ENCODE measurements at places on chromosomes 11 and 22.
A peak's percentile ranks its signal among the peaks of the same experiment; 100 is the strongest.

- DNase-seq: no peak
Measured at GRCh38 chr11:92304271-92304670, 79.7 kb downstream of the FAT3 start.

DNA sequence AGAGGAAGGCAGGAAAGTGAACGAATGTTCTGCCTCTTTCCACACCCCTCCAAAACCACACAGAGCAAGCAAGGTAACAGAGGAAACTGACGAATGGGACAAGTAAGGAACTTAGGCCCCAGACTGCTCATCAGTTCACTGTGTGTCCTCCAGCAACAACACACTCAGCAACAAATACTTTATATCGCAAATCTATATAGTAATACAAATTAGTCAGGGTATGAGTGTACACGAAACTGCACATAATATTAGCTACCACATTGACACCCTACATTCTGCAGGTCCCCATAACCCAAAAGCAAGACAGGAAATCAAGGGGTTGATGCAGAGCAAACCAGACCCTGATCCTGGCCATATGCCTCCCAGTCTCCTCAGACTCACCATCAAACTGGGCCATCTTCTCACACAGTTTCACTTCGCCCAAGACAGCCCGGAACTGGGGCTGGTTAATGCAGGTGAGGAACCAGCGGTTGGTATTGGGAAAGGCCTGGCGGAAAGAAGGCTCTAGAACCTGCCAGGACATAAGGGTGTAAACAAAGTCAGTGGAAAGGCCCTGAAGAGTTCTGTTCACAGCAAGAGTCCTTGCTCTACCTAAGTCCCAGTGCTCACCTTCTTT is 6.6 kb downstream of the EEF1G start:
- DNase-seq: no peak

GRCh38 chr22:29138556-29139305 is 65.9 kb downstream of the KREMEN1 start:
- no peak for DNase-seq

GRCh38 chr22:30167296-30167695 is 79.3 kb downstream of the LIF start:
- DNase-seq: no peak

- no peak for DNase-seq
Measured at GRCh38 chr11:119626197-119626841, 102.7 kb downstream of the NECTIN1 start.

DNA sequence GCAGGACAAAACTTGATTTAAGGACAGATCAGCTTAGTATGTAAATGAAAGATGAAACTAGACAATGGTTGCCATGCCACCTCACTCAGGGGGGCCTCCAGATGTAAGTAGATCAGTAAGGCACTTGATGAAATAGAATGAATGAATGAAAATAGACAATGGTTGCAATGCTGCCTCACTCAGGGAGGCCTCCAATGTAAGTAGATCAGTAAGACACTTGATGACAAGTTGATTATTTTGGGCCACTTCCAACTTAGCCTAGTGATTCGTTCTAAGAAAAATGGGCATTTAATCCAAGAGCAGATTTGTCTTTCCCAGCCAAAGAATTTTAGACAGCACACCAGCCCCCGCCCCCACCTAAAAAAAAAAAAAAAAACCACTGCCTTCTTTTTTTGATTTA is 19.2 kb upstream of the SLC5A12 start:
- no peak for DNase-seq

DNA sequence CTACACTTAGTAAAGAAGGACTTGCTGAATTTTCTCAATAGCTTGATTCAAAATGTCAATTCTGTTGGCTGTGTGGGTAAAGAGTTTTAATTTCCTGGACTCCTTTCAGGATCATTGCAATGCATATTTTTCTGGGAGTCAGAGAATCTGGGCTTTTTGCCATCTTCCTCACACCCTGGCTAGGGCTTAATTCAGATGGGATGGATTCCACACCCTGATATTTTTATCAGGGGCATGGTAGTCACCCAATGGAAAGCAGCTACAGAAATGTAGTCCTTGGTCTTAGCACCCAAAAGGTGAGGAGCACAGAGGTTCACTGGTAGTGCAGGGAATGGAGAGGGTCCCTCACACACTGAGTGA is 79.3 kb downstream of the SGSM3 start:
- no peak for DNase-seq

- DNase-seq: no peak
Measured at GRCh38 chr11:105056446-105056845, 11.3 kb upstream of the CARD16 start.

- DNase-seq: no peak
Measured at GRCh38 chr11:1491379-1491778, 4.8 kb upstream of the MOB2 start.

- DNase-seq: no peak
Measured at GRCh38 chr22:45933506-45934167, 43.3 kb downstream of the WNT7B start.

GRCh38 chr11:32421992-32422391 is 13.3 kb downstream of the WT1 start:
- no peak for DNase-seq

DNA sequence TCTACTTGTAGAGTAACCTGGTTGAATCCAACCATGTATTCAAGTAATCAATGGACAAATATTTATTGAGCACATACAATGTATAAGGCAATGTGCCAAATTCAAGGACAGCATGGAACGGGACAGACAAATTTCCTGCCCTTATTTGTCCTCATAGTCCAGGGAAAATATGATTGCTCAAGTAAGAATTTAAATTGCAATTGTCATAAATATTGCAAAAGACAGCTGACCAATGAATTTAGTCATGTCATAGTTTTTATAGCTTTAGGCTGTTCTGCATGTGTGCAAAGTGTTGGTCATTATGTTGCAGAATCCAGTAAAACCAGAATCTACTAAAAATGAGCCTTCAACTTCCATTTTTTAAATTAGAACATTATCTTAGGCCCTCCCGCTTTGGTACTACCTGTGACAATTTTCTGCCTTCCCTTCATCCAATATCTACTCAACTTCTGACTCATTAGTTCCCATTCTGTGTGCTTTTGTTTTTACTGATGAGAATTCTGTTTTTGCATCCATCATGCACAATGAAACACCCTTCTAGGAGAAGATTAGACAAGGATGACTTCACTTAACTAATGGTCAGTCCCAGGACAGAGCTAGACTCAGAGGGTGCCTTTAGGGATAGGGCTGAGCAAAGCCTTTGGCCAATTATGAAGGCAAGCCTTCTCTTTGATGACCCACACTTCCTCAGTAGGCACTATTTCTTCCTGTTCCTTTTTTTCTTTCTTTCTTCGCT is 45.8 kb upstream of the FIBIN start:
- no peak for DNase-seq

GRCh38 chr11:87840786-87841185 is 334.5 kb downstream of the RAB38 start:
- DNase-seq: no peak

- DNase-seq: no peak
Measured at GRCh38 chr11:60204922-60205321, 22.0 kb upstream of the MS4A6A start.

- no peak for DNase-seq
Measured at GRCh38 chr11:87260811-87261210, 223.1 kb downstream of the TMEM135 start.

- no peak for DNase-seq
Measured at GRCh38 chr22:30021338-30021737, 58.9 kb upstream of the HORMAD2 start.

- DNase-seq: peak; percentile 35
Measured at GRCh38 chr11:73760135-73760678, 667 bp downstream of the RAB6A start.

DNA sequence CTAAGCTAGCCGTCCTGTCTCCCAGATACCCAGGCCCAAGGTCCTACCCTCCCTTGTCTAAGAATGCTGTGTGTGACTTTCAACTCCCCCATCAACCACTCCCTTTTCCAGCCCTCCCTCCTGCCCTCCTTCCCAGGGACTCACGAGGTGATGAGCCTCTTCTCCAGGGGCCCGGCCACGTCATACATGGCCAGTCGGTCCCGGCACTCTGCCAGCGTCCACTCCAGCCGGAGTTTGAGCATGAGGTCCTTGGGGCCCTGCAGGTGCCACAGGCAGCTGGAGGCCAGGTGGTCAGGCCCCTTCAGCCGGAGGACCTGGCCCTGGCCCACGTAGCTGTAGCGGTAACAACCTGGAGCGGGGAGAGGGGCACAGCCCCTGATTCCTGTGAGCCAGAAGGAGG is 20.1 kb downstream of the TMPRSS6 start:
- no peak for DNase-seq

DNA sequence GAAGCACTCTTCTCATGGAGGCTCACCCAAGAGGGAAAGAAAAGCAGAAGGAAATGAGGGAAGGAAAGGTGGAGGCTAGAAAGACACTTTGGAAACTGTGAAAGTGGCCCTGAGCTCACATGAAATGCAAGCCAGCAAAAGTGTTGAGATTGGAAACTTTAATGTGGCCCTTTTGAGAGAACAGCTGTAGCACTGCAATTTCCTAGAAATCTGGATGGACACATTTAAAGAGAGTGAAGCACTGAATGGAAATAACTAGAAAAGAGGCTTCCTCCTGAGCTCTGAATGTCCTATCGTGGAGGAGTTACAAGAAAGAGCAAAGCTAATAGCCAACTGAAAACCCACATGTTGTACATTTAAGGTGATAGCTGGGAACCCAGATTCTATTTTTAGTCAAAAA is 56.0 kb downstream of the LIF start:
- DNase-seq: no peak

GRCh38 chr11:133172349-133172748 is 360.0 kb downstream of the OPCML start:
- no peak for DNase-seq

GRCh38 chr11:128908391-128909246 is 17.5 kb downstream of the KCNJ5 start:
- DNase-seq: peak; percentile 69

DNA sequence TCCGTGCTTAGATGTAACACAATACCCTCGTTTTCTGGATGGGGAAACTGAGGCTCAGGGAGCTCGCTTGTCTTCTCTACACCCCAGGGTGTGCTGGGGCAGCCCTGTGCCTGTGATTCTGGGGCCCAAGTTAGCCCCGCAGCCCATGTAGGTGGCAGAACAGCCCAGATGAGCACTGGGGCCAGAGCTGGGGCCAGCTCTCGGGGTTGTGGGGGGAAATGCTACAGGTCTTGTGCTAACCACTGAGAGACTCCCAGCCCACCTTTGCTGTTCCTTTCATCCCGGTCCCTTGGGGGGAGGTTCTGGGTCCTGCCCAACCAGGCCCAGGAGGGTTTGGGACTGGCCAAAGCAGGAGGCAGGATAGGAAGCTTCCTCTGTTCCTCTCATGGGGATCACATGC is 13.5 kb downstream of the MYEOV start:
- no peak for DNase-seq

DNA sequence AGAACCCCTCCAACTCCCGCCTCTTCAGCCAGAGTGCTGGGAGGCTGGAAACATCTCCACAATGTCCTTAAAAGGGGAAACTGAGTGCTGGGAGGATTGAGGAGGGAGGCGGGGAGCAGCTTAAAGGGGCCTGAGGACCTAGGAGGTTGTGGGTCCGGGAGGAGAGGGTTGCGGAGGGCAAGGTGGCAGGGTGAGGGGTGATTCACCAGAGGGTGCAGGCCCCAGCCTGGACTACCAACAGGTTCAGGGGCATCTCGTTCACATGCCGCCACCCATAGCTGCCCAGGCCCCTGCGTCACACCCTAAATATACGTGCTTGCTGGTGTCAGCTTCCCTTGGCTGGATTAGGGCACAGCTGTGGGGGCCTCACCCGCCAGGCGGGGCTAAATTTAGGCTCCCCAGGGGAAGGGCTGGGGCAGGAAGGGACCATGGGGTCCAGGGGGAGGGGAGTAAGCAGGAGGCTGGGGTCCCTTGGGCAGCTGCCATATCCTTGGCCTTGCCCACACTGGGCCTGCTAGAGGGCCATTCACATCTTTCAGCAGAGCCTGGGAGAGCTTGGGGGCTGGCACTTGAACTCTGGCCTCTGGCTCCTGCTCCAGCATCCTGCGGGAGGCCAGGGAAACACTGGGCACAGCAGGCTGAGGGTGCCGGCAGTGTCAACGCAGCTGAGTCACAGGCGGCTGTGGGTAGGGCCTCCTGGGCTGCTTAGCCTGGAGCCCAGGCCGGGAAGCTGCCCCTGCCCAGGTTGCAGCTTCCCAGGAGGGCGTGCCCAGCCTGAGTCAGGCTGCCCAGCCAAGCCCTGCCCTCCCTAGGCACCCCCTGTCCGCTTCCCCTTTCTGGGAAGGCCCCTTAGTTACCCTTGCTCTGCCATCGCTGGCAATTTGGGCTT is 1.3 kb downstream of the EHBP1L1 start:
- DNase-seq: peak; percentile 100

DNA sequence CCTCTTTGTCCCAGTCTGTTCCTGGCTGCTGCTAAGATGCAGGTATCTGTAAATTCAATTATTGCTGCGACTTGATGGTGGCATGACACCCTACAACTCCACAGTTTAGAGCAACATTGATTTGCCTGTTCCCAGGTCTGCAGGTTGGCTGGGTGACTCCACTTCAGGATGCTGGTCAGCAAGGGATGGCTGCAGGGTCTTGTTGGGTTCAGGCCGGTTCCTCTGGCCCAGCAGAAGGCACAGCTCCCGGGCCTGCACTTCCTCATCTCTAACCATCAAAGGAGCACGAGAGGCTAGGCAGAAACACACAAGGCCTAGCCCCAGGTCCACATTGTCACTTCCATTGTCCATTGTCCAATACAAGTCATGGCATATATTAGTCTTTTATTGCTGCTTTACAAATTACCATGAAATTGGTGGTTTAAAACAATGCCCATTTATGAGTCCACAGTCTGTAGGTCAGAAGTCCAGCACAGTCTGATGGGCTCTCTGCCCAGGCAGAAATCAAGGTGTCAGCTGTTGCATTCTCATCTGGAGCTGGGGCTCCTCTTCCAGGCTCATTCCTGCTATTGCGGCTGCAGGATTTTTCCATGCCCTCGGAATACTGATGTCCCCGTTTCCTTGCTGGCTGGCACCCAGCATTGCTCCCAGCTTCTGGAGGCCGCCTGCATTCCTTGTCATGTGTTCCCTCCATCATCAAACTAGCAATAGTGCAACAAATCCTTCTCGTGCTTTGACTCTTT is 96.6 kb upstream of the LMO1 start:
- no peak for DNase-seq

DNA sequence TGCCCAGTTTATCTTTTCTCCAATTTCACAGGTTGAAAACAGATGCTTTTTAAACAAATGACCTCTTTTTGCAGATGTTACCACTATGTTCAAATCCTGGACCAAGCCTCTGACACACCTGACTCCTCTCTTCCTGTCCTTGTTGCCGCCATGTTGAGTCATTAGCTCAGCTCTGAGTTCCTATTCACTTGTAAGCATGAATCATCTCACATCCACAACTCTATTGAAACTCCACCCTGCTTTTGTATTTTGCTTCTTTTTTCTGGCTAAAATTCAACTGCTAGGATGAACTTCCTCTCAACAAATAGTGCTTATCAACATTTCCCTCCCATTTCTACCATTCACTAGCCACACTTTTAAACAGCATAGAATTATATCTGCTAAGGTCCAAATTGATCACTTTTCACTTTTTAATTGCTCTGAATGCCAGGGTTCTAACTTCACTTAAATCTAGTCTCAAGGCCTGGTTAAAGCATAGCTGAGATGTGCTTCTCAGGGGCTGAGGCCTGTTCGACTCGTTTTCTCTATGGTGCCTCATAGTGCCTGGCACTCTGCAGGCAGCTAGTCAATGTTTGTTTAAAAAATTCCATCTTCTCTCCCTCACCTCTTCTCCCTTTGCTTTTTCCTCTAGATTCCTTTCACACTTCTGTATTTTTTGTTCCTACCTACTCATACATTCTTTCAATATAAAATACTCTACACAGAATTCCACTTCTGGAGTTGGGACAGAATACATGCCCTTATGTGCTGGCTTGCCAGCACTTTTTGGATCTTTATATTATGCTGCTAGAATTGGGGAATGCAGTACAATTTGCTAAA is 3.9 kb downstream of the JOSD1 start:
- DNase-seq: no peak

- DNase-seq: no peak
Measured at GRCh38 chr11:128482512-128483191, 104.7 kb downstream of the ETS1 start.
